Fibroblast of the aortic adventitia (primary cell): ENCODE measurements at places on chromosomes 2 and 18.

GRCh38 chr18:57518533-57518932 lies 68.0 kb downstream of the FECH start:
- no peak for DNase-seq

DNA sequence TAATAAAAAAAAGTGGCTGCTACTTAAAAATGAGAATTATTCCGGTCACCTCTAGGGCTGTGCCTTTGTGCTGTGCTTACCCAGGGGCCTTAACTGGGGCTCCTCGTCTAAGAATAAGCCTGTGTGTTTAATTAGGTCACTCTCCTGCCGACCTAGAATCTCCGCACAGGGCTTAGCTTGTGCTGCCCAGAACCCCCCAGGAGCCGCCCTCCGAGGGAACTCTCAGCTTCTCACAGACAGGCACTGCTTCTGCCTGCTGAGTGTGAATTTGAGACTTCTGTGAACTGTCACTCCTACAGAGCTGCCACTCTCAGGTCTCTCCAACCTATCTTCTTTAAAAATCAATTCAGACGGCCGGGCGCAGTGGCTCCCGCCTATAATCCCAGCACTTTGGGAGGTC lies 11.9 kb upstream of the NT5DC4 start:
- no peak for DNase-seq

DNA sequence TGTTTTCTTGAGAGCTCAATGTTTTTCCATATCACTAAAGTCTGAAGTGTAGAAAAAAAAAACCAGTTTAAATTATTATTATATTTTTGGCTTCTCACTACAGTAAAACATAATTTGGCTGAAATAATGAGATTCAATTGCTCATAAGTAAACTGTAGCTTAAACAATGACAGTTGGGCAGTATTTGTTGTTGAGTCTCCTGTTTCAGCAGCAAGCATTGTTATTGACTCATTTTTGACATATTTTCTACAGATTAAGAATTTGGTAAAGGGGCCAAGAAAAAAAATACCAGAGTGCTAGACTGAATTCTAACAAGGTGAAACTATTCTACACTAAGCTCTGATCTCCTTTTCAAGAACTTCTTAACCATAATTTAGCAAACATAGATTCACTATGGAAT lies 2070.4 kb upstream of the CELF4 start:
- peak; percentile 8 for DNase-seq

GRCh38 chr2:3248754-3249475 lies 128.7 kb downstream of the EIPR1 start:
- DNase-seq = no peak

- DNase-seq = no peak
Measured at GRCh38 chr2:240611601-240612210, 13.6 kb upstream of the GPR35 start.

DNA sequence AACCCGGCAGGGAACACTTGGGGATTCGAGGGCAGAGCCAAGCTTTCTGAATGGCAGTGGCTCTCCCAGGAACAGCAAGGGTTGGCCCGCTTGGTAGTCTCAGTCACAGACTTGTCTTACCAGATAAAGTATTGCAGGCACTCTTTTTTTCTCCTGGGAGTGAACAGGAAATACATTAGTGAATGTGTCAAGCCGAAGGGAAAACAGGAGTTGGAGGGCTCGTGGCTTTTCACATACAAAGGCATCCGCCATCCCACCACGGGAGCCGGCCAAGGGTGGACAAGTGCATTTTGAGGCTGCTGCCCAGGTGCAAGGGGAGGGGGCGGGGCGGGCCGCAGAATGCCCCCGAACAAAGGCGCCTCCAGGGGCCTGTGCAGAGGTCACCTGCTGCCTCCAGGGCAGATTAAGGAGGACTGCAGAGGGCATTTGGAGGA lies 163.3 kb upstream of the SIX3 start:
- DNase-seq = no peak

DNA sequence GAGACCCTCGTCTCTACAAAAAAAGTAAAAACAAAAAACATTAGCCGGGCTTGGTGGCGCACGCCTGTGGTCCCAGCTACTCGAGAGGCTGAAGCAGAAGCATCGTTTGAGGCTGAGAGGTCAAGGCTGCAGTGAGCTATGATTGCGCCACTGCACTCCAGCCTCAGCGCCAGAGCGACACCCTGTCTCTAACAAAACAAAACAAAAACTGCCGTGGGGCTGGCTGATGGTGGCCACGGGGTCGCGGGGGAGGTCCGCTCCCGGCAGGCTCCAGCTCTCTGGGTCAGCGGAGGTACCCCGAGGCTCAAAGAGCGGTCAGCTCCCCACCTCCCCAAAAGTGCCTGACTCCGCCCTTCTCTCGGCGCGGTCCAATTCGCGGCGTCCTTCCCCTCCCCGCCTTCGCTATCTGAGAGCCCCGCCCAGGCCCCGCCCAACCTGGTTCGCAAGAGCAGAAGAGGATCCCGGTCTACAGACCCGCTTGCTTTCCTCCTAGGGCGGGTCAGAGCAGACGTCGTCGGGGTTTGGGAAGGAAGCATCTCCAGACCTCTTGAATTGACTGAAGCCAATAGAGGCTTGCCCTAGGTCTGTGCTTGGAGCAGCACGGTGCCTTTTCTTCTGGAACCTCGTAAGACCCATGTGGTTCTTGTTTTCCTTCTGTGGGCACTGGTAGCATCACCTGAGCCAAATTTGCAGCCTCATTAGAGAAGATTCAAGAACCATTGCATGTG lies 7.8 kb downstream of the RAX start:
- DNase-seq = no peak

- DNase-seq = no peak
Measured at GRCh38 chr2:186496401-186496800, 10.3 kb downstream of the ZC3H15 start.

- DNase-seq = peak; percentile 80
Measured at GRCh38 chr2:203802342-203803052, 65.1 kb upstream of the CTLA4 start.

DNA sequence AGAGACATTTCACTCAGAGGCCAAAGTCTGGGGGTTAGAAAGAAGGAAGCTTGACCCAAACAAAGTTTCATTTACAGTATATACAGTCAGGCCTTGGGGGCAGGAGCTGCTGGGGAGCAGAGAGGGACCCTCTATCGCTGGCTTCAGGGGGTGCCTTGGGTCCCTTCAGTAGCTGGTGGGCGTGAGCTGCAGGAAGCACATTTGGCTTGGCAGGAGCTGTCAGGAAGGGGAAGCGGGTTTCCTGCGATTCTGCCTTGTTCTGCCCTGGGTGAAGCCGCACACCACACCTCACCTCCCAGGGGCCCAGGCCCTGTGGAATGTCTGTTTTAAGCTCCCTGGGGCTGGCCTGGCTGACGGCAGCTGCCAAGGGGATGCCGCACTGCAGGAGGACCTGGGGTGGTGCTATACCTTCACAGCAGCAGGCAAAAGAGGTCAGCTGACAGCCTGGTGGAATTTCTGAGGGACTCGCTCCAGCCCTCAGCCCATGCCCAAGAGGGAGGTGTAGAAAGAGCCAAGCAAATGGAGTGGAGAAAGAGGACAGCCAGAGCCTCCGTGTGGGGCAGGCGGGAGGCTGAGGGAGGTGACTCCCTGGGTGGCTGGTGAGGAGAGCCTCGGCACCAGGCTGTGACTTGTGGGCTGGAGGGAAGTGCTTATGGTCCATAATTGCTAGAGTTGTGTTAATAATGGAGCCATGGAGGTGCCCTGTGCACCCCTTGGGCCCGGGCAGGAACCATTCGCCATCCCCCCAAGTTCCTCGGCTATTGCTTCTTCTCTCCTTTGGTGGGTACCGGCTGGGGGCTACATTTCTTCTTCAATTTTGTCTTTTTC lies 43.9 kb downstream of the PSD4 start:
- DNase-seq = no peak

- peak; percentile 56 for DNase-seq
Measured at GRCh38 chr18:45106331-45106774, 425.7 kb downstream of the SETBP1 start.

DNA sequence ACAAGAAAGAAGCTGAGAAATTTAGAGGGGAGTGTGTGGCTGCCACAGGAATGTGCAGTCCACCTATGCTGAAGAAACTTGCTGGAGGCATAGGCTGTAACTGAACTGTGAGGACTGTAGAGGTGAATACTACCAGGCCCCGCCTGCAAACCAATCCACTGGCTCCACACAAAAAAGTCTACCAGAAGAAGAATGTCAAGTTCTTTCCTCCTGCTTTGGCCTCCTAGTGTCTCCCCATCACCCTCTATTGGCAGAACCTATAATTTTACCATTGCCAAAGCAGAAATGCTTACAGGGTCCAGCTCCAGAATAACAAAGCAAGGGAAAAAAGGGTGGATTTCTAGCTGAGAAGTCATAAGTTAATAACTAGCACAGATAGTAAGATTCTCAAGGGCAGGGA lies 5.9 kb upstream of the ATP5MC3 start:
- DNase-seq = peak; percentile 8

DNA sequence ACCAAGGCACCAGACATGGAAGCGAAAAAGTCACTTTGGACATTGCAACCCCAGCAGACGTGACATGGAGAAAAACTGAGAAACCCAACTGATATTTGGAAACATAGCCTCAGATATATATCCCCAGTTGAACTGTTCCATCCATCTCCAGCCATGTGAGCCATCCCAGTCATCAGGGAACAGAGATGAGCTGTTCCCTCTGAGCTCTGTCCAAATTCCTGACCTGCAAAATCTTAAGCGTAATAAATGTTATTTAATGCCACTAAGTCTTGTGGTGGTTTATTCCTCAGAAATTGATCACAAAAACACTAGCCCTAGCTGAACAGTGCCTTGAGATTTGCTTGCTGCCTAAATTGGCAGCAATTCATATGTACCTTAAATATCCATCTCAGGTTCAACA lies 182.8 kb downstream of the NRP2 start:
- no peak for DNase-seq

GRCh38 chr18:35369126-35369525 lies 8.0 kb downstream of the ZNF396 start:
- DNase-seq = no peak

DNA sequence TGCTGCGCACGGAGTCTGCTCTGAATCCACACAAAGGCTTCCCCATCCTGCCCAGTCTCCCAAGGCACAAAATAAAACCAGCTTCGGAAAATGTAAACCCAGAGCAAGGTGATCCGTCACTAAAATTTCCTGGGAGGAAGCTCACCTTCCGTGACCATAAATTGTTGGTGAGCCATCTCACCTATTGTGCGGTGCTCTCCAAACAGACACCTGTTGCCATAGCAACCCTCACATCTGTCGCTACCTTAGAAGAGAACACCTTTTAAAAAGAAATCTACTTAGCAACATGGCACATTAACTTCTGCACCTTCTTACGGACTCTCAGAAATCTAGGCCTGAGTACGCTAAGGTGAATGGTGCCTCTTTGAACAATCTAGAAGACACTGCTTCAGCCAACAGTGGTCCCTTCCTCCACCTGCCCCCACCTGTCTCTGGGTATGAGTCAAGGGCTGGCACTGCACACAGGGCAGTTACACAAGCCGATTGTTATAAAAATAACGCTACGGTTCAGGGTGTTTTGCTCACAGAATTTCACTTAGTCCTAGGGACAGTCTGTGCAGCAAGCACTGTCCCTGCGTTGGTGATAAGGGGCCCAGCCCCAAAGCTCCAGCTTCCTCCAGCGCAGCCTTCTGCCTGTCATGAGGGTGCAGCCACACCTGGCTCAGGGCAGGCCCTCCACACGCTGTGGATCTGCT lies 114.9 kb upstream of the ID2 start:
- DNase-seq = no peak

DNA sequence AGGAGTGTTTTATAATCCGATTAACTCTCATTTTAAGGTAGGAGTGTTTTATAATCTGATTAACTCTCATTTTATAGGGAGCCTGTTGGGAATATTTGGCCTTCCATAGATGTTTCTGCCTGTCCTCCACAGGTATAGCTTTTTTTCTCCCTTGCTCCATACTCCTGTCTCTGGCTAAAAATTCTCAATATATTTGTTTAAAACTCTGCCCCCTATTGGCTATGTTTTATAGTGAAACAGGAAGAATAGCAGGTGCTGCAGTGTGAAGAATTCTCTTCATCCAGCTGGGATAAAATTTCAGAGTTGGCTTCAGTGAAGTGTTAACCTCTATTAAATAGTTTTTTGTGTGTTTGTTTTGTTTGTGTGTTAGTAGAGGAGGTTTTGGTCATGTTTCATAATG lies 1046.0 kb upstream of the TMEFF2 start:
- DNase-seq = no peak

DNA sequence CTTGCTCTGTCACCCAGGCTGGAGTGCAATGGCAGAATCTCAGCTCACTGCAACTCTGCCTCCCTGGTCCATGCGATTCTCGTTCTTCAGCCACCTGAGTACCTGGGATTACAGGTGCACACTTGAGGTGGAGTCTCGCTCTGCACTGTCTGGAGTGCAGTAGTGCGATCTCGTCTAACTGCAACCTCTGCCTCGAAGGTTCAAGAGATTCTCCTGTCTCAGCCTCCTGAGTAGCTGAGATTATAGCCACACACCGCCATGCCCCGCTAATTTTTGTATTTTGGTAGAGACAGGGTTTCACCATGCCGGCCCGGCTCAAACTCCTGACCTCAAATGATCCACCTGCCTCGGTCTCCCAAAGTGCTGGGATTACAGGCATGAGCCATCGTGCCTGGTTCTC lies 83.3 kb downstream of the CCBE1 start:
- no peak for DNase-seq

GRCh38 chr2:231785413-231785812 lies 832 bp upstream of the COPS7B start:
- no peak for DNase-seq

- no peak for DNase-seq
Measured at GRCh38 chr2:63378589-63378988, 209.7 kb downstream of the WDPCP start.

DNA sequence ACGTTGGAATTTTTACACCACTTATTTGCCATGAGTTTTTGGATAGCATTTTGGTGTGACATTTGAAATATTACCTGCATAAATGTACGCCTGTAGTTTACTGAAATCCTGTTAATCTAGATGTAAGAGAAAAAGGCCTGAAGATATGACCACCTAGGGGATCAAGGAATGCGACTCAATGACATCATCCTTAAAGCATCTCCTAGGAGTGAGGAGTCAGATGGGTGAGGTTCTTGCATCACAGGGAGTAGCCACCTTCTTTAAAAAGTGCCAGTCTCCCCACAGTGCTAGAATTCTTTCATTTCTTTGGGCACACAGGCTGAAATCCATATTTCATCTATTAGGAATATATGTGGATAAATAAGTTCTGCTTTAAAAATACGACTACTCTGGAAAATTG lies 34.5 kb downstream of the ADCYAP1 start:
- no peak for DNase-seq

GRCh38 chr18:64717026-64717425 lies 568.1 kb upstream of the LINC00305 start:
- no peak for DNase-seq

DNA sequence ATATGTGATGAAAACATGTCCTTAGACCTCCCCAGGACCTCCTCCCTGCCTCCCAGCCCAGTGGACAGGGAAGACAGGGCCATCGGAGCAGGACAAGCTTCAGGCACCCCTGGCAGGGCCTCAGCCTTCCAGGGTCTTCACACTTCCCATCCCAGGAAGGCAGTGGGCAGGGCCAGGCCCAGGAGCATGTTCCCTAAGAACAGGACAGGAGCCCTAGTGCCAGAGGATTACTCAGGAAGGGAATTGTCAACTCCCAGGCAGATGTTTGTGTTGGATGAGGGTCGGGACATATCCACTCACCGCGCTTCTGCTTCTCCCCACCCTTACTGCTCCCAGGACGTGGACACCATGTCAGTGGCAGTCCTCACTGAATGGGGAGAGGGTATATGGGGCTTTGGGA lies 138.9 kb downstream of the TNS1 start:
- no peak for DNase-seq
